ENCODE measurements at places on chromosomes 2 and 18.

DNA sequence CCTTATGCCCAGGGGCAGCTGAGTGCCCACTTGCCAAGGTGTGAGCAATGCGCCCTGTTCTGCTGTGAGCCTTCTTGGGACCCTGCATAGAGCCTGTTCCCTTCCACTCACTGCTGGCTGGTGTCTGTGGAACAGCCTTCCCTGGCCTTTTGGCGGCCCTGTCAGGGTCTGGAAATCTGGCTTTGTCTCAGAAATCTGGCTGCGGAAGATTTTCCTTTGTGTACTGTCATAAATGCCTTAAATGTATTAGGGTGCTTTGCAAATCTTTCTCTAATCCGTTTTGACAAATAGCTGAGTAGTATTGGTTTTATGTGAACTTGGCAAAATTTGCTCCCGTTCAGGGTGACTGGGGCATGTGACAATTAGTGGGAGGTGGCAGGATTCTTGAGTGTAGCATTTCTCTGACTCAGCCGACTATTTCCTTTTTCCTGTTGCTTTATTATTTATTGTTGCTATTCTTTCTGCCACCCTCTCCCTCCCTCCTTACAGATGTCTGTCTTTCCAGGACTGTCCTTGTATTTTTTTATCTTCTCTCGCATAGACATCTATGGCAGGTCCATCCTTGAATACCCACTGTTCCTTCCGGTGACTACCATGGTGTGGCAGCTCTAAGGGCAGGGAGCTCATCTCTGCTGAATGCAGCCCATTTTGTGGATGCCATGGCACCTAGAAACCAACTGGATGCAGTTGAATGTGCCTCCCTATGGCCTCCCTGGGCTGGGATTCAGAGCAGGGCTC, 41.8 kb downstream of the LDLRAD4 start:
- no peak for DNase-seq

DNA sequence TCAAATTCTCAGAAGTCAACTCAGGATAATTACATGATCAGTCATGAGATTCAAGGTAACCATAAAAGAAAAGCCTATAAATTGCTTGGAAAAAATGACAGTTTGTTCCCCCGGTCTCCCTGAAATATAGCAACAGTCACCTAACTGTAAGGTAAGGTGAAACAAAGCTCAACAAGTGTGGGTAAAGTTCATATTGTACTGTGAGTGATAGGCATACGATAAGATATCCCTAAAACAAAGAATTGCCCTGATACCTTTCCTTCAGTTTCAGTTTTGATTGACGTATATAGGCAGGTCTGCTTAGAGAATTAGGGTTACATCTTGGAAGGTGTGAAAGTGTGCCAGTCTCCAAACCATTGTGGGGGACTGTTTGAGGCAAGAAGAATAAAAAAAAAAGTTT, 4.0 kb upstream of the CCBE1 start:
- no peak for DNase-seq

DNA sequence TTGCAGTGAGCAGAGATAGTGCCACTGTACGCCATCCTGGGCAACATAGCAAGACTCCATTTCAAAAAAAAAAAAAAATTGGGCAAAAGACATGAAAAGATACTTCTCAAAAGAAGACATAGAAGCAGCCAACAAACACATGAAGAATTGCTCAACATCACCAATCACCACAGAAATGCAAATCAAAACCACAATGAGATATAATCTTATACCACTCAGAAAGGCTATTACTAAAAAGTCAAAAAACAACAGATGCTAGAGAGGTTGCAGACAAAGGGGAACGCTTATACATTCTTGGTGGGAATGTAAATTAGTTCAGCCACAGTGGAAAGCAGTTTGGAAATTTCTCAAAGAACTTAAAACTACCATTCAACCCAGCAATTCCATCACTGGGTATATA, 43.1 kb upstream of the CHAC2 start:
- DNase-seq = peak; percentile 66

- peak; percentile 66 for DNase-seq
Observed at GRCh38 chr2:75146606-75147332, 52.6 kb downstream of the TACR1 start.

GRCh38 chr2:64644458-64645382, 9.0 kb downstream of the SERTAD2 start:
- peak; percentile 89 for DNase-seq

GRCh38 chr2:171919453-171919852, 2.8 kb upstream of the HAT1 start:
- no peak for DNase-seq

- peak; percentile 75 for DNase-seq
Observed at GRCh38 chr2:197707316-197708213, 2.4 kb downstream of the MARS2 start.

DNA sequence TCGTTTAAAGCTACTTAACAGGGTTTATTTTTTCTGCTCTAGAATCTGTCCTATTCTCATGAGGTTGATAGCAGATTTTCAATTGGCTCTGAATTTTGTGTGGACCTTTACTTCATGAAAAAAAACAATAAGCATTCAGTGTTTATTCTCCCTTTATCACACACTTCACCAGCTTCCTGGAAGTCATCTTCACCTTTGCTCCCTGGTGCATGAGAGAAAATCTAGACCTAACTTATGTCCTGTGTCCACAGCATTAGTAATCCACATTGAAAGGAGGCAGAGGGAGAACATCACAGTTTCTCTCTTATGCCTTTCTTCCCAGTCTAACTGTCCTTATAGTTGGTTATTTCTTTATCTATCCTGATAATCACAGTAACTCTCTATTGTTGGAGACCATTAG, 316.1 kb downstream of the PTH2R start:
- no peak for DNase-seq

DNA sequence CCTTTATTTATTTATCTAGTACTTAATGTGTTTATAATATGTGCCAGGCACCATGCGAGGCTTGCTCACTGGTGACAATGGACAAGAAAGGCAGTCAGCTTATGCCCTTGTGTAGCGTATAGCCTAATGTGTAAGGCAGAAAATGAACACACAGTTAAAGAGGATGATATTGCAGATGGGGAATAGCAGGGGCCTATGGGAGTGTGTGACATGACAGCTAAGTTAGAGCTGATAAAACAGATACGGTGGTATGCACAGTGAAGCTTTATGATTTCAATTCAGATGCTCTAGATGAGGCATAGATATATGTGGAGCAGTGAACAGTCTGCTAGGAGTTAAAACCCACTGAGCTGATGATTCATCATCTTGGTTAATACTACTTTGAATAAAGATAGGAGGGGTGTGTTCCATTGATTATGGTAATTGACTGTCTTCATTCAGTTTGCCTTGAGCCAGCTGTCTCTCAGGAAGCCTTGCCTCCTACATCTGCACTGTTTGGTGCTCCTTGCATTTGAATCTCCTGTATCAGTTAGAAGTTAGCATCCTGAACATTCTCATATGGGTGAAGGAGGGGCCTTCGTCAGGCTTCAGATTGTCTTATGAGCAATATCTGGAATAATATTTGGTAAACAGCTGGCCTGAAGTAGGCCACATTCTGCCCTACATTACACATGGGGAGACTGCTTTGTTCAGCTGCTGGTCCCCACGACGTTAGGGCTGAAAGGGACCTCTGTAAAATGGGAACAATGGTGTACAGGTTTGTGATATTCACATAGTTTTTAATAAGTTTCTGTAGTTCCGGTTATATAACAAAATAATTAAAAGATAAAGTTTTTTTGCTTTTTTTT, 13.2 kb downstream of the MAP4K4 start:
- no peak for DNase-seq

DNA sequence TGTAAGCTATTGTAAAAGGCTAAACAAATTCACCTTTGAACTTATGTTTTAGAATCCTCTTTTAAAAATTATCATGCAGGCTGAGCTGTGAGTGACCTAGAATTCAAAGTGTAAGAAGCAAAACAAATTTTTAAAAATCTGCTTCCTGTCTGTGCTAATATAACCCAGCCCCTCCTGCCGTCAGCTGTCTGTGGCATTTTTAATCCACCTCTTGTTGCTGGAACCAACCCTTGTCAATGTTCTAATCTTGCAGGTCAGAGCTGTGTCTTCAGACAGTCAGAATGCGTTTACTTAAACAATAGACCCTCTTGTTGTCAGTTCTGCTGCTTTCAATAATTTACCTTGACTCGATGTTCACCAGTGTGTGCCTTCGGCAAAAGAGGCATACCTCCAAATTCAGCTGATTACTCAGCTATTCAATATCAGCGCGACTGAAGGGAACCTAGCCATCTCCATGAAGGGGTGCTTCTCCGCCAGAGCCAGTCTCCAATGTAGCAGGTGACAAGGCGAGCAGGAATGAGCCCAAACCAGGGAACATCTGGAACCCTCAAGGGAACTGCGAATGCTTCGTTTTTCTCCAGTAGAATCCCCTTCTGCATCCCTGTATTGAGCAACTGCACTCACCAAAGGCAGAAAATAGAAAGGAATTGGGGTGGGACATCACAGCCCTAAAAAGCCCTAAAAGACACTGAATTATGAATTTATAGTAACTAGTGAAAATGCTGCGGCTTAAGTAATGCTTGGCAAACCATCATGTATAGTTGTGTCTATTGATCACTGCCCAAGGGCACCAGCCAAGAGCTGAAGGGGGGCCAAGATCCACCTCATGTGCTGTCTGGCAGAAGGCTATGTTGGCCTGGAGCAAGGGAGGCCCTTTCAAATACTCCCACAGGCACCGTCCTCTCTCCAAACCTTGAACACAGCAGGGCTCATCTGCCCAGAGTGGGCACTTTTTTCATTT, 62.5 kb downstream of the LYPD6B start:
- DNase-seq = no peak

- no peak for DNase-seq
Observed at GRCh38 chr2:75559680-75560021, 1.1 kb downstream of the EVA1A start.

GRCh38 chr2:170971071-170971470, 42.0 kb downstream of the GORASP2 start:
- no peak for DNase-seq

- peak; percentile 90 for DNase-seq
Observed at GRCh38 chr2:134137182-134137611, 116.7 kb upstream of the MGAT5 start.

- peak; percentile 88 for DNase-seq
Observed at GRCh38 chr2:121810959-121811853, 55.8 kb downstream of the TSN start.

DNA sequence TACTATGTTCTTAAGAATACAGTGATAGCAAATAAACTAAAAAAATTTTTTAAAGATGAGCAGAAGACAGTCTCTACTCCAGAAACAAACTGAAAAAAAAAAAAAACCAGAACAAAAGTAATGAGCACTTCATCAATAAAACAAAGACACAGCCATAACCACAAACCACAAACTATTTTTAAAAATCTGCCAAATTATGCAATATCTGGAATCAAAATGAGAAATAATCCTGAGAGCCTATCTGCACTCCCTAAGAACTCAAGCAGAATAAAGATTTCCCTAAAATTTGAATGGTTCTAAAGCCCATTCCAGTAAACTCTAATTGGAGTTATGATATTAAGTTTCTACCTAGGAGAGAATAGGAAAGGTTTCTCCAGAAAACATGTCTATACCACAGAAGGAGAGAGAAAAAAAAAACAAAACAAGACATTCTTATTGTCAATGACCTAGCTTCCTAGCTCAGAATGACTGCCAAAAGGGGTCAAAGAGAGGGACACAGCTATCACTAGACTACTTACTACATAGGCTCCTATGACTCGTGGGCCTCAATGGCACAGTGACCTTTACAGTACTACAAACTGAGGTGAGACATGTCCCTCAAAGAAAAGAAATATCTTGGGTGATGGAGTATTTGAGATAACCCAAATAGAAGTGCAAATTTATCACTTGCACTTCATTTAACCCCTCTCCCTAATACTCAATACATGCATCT, 262.8 kb downstream of the ZEB2 start:
- DNase-seq = peak; percentile 60

GRCh38 chr2:205747829-205748386, 65.6 kb downstream of the NRP2 start:
- DNase-seq = no peak

GRCh38 chr18:28728891-28729290, 552.0 kb upstream of the CDH2 start:
- peak; percentile 73 for DNase-seq

- DNase-seq = no peak
Observed at GRCh38 chr2:100151310-100151709, 8.9 kb upstream of the AFF3 start.

DNA sequence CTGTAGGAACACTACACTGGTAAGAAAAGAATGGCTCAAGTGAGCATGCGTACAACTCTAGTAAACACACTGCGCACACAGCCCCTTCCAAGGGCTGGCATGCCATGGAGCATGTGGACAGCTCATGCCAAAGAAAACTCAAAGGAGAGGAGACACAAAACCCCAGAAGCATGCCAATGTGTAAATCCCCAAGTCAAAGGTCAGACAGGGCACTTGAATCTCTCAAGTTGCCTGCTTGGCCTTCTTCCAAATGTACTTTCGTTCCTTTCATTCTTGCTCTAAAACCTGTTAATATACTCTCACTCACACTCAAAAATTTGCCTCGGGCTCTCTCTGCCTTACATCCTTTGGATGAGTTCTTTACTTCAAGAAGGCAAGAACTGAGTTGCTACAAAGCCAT, 365.3 kb downstream of the NBAS start:
- DNase-seq = no peak

- DNase-seq = no peak
Observed at GRCh38 chr2:192381082-192381481, 186.3 kb upstream of the TMEFF2 start.

DNA sequence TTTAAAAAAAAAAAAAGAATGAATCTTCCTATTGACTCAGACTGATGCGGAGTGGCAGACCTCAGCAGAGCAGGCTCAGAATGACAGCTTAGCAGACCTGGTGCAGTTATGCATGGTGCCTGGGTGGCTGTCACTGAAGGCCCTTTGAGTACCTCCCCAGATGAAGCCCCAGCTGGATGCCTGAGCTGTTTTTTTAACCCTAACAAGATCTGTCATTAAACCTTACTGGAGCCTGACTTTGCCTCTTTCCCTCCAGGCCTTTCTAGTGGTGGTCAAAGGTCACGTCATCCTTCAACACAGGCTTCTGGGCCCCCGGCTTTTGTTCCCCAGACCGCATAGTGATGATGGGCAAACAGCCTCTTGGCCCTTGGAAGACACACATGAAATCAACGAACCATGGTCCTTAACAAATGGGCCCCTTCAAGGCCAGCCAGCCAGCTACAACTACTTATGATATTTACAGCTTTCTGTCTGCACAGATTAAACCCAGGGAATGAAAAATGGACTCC, 138.3 kb upstream of the CYP1B1 start:
- DNase-seq = no peak

DNA sequence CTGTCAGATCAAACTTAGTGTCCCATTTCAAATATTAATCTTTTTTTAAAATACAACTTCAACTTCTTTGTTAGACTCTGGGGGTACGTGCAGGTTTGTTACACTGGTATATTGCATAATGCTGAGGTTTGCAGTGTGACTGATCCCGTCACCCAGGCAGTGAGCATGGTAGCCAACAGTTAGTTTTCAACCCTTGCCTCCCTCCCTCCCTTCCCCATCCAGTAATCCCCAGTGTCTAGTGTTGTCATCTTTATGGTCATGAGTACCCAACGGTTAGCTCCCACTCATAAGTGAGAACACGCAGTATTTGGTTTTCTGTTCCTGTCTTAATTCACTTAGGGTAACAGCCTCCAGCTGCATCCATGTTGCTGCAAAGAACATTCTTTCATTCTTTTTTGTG, 23.9 kb downstream of the NOL10 start:
- no peak for DNase-seq
